ENCODE measurements at places on chromosomes 12 and 14.

GRCh38 chr14:103862393-103862782 lies 15.0 kb upstream of the PPP1R13B start:
- DNase-seq, result no peak

GRCh38 chr14:90842726-90843125 lies 26.5 kb upstream of the TTC7B start:
- DNase-seq, result no peak

GRCh38 chr12:47396902-47397663 lies 308.7 kb downstream of the RPAP3 start:
- no peak for DNase-seq

GRCh38 chr14:91399868-91400640 lies 17.6 kb downstream of the CCDC88C start:
- DNase-seq, result no peak

GRCh38 chr12:2171672-2172426 lies 119.1 kb downstream of the CACNA1C start:
- DNase-seq, result no peak

Data from Panc1 (cell line).